Stimulated activated CD8-positive, alpha-beta memory T cell treated with anti-CD3 and anti-CD28 coated beads, Interleukin-7, amount 100 ng/mL, for 1 hour (primary cell): ENCODE measurements at places on chromosomes 16 and 17.

DNA sequence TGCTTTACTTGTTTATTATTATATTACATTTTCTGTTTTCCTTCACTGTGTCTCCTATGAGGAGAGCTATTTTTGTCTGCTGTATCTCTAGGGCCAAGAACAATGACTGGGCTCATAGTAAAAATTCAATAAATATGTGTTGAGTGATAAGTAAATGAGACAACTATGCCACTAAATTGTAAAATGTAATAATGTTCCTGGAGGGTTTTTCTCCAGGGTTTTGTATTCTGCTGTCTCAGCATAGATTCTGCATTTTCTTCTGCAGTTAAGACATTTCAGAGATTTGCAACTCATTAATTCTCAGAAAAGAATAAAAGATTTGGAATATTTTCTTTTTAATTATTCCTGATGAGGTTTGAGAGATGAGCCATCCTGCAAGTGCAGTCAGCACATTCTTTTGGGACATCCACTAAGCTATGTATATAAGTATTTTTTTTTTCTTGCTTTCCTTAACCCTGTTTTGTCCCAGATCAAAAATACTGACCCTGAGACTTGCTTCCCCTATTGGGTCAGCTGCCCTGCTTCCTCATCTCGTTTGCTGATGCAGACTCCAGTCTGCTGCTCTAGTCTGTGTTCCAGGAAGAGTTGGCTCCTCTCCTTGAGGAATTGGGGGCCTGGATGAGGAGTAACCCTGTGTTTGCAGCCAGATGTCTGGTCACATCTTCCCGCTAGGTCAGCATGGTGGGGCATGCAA, 122.9 kb downstream of the ABCA8 start:
- no peak for DNase-seq

DNA sequence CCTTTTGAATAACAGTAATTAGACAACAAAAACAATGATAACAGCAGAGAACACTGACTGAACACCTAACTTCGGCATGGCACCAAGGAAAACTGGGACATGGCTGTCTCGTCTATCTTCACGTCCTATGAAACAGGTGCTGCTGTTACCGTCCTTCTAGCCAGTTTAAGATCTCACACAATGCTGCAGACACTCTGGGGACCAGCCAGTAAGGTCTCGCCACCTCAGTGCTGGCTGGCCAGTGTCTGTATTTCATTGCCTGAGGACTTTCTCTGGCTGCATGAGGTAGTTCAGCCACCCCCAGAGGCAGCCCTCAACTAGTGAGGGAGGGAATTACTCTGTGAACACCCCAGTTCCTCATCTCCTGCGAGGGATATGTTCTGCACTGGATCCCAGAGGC, 57.6 kb downstream of the AMFR start:
- no peak for DNase-seq

- DNase-seq: no peak
Measured at GRCh38 chr17:1506649-1507267, 9.7 kb downstream of the INPP5K start.

- no peak for DNase-seq
Measured at GRCh38 chr17:46976626-46977270, 2.3 kb downstream of the RPRML start.

DNA sequence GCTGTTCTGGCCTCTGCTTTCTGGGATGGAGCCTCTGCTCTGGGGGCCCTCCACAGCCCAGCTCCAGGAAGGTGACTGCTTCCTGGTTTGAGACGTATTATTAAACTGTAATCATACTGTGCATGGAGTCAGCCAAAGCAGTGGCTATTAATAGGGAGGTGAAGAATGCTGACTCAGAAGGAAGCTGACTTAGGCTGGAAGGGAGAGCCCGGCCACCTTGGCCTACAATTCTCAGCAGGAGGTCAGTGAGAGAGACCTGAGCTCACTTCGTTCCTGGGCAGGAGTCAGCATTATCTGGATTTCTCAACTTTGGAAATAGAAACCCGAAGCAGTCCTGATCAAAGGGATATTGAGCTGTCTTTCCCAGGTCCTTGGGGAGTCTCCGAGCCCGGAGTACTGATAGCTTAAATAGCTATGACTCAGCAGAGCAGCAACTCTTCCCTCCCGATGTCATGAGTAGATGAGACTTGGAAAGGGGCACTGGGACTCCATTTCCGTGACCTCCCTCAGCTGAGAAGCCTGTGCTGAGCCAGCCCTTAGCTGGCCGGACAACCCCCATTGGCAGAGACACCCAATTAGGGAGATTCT, 91.8 kb downstream of the YPEL2 start:
- no peak for DNase-seq

- no peak for DNase-seq
Measured at GRCh38 chr16:69481901-69482341, 57.5 kb downstream of the CYB5B start.

GRCh38 chr16:51418258-51418657, 267.2 kb upstream of the SALL1 start:
- no peak for DNase-seq

DNA sequence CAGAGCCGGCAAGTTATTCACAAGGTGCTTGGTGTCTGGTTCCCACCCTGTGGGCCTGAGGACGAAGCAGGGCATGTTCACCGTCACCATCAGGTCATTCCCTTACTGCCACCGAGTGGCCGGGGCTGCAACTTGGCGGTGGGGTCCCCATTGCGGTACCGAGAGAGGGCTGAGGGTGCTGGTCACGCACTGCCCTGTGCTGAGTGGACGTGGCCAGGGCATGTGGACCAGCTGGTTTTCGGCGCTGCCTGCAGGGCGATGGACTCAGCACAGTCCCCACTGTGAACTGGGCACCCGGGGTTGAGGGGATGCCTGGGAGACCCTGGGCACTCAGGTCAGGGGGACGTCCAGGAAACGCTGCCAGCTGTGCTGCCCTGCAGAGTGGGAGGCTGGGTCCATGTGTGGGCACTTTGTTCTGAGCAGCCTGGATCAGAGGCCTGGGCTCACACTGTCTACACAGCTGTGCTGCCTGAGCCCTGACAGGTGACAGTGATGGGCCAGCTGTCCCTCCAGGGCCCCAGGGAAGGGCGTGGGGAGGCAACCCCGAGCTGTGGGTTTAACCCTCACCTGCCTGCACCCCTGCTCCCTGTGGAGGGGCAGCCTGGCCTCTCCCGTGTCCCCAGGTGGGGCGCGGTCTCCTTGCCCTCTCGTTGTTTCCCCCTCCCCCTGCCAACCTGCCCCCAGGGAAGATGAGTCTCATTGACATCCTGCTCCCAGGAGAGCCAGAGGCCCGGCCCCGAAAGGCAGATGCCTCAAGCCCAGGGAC, 39.3 kb upstream of the GNG13 start:
- DNase-seq: no peak

DNA sequence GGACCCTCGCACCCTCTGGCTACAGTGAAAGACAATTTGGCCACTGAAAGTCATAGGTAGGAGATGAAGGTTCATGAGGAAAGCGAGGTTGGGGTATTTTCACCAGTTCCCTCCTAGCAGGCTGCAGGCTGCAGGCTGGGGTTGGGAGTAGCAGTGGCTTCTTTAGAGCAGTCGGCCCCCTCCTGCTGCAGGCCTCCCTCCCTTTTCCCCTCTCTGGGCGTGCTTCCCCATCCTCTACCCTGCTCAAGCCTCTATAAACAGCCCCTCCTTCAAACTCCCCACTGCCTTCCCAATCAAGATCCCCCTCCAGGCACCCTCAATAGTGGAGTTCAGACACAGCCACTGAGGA, 41.8 kb downstream of the GAS7 start:
- DNase-seq: no peak

GRCh38 chr16:83727018-83727417, 80.8 kb upstream of the HSBP1 start:
- DNase-seq: no peak

GRCh38 chr16:85491058-85491771, 121.9 kb upstream of the GSE1 start:
- DNase-seq: no peak

- no peak for DNase-seq
Measured at GRCh38 chr17:44353672-44354331, 8.7 kb downstream of the GRN start.

GRCh38 chr16:81848306-81848853, 69.3 kb downstream of the PLCG2 start:
- no peak for DNase-seq

GRCh38 chr17:27281438-27281837, 12.5 kb upstream of the WSB1 start:
- no peak for DNase-seq

DNA sequence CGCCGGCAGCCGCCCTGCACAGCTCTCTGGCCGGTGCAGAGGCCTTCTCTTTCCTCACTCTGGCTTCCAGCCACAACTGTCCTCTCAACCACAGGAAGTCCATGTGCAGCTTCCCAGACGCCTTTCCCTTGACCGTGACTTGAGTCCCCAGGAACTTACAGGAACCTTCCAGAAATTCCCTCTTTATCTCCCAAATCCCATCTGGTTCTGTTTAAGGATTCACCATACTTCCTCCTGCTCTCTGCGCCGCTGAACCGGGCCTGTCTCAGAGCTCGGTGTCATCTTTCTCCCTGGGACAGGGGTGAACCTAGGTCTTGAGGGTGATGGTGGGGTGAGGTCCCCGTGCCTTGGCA, 65.2 kb upstream of the ZNF469 start:
- no peak for DNase-seq

- no peak for DNase-seq
Measured at GRCh38 chr17:72399608-72400487, 279.0 kb downstream of the SOX9 start.

- no peak for DNase-seq
Measured at GRCh38 chr17:60750640-60751039, 73.0 kb downstream of the BCAS3 start.

DNA sequence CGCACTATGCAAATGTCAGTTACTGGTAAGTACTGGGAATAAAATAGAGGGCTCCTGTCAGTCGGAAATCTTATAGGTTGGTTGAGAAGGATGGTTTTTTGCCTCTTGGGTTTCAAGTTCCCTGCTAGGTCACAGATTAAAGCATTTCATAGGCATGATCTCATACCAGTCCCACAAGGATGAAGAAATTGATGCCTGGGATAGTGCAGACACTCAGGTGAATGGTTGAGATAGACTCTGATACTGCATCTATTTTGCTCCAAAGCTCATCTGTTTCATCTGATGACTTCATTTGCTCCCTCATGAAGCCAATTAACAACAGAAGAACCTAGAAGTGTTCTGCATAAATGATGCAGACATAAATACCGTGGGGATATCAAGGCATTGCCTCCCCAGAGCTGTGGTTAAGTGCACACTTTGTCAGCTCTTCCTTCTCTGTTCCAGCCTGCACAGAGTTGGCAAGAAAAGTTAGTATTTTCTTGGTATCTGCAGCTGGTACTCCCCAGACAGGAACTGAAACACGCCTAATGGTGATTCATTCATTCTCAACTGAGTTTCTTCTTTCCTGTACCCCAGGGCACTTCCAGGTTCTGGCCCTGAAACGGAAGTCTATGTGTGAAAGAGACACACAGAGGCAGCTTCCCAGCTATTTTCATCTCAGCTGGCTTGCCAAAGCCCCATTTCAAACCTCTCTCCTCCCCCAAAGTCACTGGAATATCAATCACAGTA, 418.3 kb upstream of the SALL1 start:
- no peak for DNase-seq

GRCh38 chr17:75843577-75844529, at the start of gene UNC13D:
UNC13D (minus strand) TSS chr17:75844404; CDS start chr17:75844337, 67 bp downstream.
- DNase-seq: peak; percentile 33

DNA sequence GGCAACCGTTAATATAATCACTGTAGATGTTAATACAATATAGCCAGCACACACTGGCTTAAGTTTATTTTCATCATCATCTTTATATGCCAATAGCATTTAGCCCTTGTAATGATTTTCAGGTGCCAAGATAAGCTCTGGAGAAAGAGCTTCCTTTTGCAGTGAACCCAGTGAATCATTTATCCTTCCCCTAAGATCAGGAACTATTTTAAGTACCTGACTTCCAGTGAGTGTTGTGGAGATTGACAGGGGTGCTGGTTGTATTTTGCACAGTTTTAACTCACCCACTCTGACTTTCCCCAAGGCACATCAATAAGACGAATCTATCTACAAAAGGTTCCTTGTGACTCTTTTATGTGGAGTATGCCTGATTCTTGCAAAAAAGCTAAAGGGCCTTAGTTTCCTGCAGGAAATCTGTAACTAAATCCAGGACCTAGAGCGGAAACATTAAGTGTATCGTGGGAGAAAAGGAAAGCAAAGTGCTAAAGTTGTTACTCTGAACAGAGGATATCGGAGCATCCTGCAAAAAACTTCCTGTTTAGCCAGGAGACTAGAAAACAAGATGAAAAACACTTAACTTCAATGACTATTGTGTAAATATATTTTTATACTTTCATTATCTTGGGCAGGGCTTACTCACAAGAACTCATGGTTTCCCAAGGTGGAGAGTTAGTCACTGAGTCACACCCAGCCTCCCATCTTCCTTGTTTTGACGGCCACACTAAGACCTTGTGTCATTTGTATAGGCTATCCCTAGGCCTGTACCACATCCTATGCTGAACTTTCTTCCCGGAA, 183.6 kb downstream of the MAP2K6 start:
- DNase-seq: no peak

GRCh38 chr16:17474572-17474971, 3.8 kb upstream of the XYLT1 start:
- DNase-seq: no peak

DNA sequence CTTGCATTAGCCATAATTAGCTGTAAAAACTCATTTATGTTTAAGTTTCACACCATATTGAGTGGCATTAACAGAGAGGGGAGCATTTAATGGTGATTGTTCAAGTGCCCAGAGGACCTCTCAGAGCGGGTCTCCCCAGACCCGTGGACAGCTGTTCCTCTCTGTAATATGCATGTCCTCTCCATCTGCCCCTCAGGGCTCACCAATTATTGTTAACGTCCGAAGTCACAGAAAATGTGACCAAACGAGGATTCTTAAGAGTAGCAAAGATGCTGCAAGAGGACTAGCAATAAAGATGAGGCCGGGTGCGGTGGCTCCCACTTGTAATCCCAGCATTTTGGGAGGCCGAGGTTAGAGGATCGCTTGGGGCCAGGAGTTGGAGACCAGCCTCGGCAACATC, 130.2 kb downstream of the CPPED1 start:
- no peak for DNase-seq

DNA sequence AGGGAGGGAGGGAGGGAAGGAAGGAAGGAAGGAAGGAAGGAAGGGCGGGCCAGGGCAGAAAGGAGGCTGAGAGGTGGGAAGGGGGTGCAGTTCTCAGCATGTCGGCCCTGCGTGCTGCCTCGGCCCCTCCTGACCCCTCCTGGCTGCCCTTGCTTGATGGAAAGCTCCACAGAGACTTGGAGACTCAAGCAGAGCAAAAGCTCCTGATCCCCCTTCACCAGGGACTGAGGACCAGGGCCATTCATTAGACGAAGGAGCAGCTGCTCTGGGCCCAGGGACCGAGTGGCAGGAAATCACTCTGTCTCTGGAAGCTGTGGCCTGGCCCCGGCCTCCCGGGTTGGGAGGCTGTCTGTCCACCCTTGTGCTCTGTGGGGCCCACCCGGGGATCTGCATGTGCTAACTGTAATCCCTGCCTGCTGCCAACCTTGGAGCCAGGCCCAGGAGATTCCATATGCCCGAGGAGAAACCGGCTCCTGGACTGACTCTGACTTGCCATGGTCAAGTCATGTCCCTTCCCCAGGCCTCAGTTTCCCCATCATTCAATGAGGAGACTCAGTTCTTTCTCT, 27.4 kb upstream of the C1QL1 start:
- no peak for DNase-seq

- no peak for DNase-seq
Measured at GRCh38 chr17:52831536-52831935, 673.0 kb upstream of the CA10 start.
